ENCODE measurements at places on chromosomes 3 and 15.

- no peak for DNase-seq
These were observed 204.1 kb downstream of the WNT5A start for GRCh38 chr3:55282994-55283393.

GRCh38 chr3:19215427-19215826 is 67.1 kb downstream of the KCNH8 start:
- no peak for DNase-seq

DNA sequence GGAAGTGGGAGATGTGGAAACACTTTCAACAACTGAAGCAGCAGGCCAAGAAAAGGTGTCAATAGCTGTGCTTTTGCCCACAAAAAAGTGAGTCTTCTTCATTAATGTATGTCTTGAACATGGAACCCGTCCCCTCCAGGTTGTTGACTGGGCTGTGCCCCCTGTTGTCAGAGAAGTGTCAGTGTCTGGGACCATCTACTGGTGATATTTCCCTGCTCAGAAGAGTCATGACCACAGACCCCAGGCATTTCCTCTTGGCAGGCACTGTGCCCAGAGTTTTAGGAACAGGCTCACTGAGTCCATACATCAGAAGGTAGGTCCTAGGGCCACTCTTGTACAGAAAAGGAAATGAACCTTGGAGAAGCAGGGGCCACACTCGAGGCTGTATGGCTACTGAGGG is 54.8 kb upstream of the LARS2 start:
- DNase-seq, result no peak

GRCh38 chr15:46556559-46557379 is 921.9 kb downstream of the SQOR start:
- no peak for DNase-seq

- no peak for DNase-seq
These were observed 10.6 kb downstream of the EPB42 start for GRCh38 chr15:43210172-43210745.

- DNase-seq, result no peak
These were observed 543.0 kb downstream of the UNC13C start for GRCh38 chr15:54521206-54521605.

DNA sequence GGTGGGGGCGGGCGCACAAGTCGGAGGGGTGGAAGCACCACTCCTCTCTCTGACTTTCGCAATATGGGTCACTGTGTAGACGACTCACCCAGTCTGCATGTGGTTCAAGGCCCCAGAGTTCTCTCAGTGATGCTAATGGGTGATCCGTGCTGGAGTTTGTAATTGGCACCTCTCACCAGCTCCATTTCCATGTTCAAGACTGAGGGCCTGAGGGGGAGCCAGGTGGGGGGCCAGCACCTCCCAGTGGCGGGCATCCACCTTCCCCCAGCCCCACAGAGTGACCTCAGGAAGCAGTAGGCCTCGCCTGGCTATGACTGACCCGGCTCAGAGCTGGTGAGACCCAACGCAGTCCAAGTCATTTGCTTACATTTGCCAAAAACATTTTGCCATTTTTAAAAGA is 230.0 kb upstream of the ST8SIA2 start:
- no peak for DNase-seq

- DNase-seq, result peak; percentile 17
These were observed 35.4 kb downstream of the BCL2L10 start for GRCh38 chr15:52076889-52077781.

DNA sequence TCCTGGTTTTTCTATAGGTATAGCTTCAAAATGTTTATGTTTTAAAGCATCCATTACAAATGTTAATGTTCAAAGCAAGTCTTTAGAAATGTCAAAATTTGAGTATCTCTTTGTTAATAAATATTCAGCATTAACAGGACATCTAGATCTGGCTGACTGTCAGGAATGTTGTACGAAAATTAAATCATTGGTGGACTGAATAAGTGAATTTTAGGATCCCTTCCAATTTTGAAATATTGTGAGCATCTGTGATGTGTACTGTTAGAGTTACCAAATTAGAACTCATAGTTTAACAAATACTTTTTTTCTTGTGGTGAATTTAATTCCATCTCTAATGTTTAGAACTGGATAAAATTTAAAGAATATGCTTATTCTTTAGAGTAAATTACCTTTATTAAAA is 30.1 kb upstream of the CFAP20DC start:
- no peak for DNase-seq

- peak; percentile 5 for DNase-seq
These were observed 96.8 kb downstream of the SLMAP start for GRCh38 chr3:57852896-57853295.

DNA sequence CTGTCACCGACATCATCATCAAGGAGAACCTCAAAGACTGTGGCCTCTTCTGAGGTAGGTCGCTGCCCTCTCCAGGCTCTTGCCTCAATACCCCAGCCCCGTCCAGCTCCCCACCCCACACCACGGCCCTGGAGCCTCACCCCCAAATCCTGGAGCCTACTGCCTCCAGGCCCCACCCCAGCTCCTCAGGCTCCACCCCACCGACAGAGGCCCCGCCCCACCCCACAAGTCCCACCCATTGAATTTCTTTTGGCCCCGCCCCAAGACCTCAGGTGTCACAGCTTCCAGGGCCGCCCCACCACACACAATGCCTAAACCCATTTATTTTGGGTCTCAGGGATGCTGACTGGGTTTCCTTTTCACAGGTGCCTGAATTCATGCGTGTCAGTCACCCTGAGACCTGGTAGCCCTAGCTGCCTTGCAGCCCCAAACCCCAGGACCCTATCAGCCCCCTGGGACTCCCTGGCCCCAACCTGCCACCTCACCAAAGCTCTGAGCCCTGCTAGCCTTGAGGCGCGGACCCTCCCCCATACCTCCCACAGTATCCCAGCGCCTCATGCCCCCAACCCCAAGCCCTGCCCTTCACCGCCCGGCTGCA is 3.6 kb downstream of the GNAT1 start:
- DNase-seq, result no peak

GRCh38 chr3:178513546-178514380 is 22.5 kb upstream of the KCNMB2 start:
- no peak for DNase-seq

DNA sequence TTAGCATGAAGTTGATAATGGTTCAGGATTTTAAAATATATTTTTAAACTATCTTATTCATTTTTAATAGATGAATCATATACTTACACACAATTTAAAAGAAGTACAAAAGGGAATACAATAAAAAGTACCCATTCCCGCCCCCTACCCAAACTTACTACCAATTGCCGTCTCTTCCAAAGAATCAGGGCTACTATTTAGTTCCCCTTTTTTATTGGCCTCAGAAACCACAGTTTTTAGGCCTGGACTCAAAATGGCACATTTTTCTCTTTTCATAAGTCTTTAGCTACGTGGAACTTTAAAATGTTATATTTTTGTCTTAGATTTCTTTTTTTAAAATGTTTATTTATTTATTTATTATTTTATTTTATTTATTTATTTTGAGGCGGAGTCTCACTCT is 18.0 kb downstream of the LRRK1 start:
- no peak for DNase-seq

DNA sequence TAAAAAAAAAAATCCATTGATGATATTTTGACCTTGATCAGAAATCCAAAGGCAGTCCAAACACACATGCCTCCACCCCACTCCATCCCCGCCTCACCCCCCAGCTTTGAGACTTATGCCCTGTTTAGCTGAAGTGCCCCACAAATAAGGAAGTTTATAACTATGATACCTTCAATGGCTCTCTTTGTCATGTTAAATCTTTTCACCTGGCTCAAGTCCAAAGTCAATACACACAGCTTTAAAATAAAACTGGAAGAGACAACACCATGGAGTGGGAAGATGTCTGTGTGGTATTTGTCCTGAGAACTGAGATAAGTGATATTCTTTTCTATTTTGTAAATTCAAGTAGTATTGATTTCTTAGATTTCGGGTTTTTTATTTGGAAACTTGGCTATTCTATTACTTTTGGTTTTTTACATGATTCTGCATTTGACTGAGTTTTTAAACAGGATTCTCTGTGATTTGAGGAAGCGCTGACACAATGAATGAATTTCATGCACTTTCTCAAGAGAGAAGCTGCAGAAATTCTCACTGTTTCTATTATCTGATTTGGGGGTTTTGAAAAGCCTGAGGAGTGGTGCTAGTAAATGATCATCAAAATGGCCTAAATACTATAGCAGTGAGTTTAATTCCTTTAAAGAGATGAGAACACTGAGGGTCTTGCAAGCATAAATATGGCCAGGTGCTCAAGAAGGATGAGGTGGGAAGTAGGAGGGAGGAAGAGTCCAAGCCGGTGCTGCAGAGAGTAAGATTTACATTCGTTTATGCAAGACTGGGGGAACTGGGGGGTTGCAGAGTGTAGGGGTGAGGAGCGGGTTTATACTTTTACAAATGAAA is 5.2 kb downstream of the FOXB1 start:
- DNase-seq, result no peak

DNA sequence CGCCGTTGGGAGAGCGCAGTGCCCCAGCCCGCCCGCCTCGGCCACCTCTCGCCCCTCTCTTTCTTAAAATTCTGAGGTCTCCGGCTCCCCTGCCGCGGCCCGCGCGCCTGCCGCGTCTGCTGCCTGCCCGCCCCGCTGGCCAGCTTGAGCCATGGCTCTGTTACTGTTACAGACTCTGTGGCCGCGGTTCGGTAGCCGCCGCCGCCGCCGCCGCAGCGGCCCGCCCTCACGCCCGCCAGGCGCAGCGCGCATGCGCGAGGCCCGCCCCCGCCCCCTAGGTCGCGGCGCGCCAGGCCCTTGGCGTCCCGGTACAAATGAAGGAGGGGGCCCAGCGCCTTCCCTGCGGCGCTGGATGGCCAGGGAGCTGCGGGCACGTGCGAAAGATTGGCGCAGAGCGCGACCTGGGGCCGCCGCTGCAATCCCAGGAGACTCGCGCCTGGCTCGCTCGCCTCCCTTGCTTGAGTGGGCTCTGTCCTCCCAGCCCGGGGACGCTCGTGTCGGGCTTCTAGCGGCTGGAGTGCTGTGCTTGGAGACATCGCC is at the start of gene ONECUT1:
Gene ONECUT1 (minus strand): TSS at position 168 of the 540 bp plus-strand sequence. CDS start 452 bp downstream, outside the sequence.
- peak; percentile 50 for DNase-seq

GRCh38 chr3:66423791-66424190 is 77.0 kb downstream of the LRIG1 start:
- no peak for DNase-seq

GRCh38 chr3:100761211-100761942 is 52.1 kb downstream of the TFG start:
- DNase-seq, result no peak

DNA sequence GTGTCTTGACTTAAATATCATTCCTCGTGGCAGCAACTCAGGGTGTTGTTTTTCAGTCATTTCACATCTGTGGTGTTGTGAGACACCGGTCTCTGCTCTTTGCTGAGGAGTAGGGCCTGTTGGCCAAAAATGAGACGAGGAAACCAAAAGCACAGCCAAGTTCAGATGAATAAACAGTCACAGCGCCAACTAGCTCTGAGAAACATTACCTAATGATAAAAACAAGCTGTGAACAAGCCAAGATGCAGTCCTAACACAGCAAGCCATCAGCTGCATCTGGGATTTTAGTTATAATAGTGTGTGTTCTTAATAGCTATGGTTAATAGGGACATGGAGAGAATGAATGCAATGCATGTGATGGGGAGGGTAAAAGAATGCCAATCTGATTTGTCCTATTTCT is 843.4 kb upstream of the DPPA4 start:
- DNase-seq, result no peak

GRCh38 chr3:52051444-52051843 is 4.9 kb downstream of the DUSP7 start:
- no peak for DNase-seq

- no peak for DNase-seq
These were observed 8.7 kb downstream of the FOXL2 start for GRCh38 chr3:138938056-138938876.

DNA sequence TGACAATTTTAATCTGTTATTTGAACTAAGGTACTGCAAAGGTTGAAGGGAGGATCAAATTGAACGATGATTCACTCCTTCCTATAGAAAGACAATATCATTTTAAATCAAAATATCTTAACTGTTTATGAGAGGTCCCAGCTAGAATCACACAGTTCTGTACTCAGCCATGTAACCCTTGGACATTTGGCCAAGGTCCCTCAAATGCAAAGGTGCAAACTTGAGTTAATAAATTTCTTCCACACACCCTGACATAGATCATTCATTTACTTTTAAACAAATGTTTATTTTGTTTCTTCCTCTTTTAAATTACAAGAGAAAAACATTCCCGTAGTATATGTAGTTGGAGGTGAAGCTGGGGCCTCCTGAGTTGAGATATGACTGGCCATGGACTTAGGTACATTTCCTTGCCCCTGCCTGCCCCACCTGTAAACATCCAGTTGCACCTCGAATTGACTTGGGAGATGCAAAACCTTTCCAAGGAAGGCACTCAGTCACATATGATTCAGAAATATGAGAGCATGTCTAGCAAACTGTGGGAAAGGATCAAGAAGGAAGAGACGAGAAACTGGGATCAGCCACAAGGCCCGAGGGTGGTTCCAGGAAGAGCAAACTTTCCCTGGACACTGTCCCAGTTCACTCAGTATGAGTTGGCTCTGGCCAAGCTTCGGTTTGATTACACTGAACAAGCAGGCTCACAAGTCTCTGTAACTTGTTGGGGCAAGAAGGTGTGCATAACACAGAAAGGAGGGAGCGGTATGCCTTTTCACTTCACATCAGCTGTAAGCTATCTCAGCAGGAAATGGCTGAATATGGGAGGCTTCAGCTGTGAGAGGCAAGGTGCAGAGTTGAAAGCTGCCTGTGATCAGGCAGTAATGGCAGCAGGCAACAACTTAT is 6.7 kb downstream of the TNFSF10 start:
- DNase-seq, result no peak
